ENCODE measurements at places on chromosomes 2 and 18.

DNA sequence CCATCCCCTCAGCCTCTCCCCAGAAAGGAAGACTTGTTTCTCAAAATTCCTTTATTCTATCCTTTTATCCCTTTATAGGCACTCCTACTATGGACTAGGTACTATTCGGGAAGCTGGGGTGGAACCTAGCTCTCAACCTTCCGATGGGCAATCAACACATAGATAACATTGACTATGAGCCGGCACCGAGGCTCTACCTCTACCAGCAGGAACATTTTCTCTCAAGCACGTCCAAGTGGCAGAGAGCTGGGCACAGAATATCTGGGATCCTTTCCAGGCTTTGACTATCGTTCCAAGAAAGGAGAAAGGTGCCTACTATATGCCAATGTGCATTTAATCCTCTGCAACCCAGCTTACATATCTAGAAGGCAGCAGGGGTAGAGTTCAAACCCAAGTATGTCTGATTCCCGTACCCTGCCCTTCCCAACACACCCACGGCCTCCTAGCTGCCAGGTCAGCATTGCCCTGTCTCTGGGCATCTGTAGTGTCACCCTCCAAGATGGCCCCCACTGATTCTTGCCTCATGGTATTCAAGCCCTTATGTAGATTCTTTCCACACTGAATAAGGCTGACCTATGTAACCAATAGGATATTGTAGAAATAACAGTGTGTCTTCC lies 28.3 kb downstream of the TNS1 start:
- DNase-seq, result no peak

- no peak for DNase-seq
These were observed 100.4 kb upstream of the GPR45 start for GRCh38 chr2:105141099-105141614.

GRCh38 chr2:37894601-37895000 lies 30.5 kb upstream of the RMDN2 start:
- no peak for DNase-seq

- DNase-seq, result peak; percentile 55
These were observed 479.3 kb upstream of the NXPH2 start for GRCh38 chr2:139259422-139260051.

- DNase-seq, result peak; percentile 79
These were observed 1544.4 kb downstream of the LRP1B start for GRCh38 chr2:140586379-140586778.

- peak; percentile 23 for DNase-seq
These were observed 71.7 kb downstream of the MARCO start for GRCh38 chr2:119013671-119014070.

DNA sequence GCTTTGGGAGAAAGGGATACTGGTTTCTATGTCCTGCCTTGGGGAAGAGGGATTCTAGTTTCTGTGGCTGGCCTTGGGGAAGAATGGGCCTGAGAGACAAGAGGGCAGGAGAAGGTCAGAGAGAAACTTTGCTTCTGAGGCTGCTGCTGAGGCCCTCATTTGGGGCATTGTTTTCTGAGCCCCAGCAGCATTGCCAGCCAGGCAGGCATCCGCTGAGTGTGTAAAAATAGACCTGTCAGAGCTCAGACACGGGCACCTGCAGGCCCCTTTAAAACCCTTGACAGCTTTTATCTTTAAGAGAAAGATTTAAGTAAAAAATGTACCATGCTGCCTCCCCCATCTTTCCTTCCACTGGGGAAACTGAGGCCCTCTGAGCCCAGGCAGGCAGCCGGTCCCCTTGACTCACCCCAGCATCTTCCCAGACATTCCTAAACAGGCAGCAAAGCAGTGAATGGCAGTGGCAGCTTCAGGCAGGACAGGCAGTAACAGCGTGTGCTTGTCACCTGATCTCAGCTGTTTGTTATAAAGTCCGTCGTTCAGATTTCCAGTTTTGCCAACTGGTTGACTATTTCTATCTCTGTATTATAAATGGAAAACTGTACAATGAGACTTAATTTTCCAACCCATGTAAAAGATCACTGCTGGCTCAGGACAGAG lies 27.6 kb downstream of the MLPH start:
- no peak for DNase-seq

GRCh38 chr2:226187616-226188015 lies 612.0 kb downstream of the IRS1 start:
- DNase-seq, result no peak

Data from islet precursor cell (in vitro differentiated cells).